ENCODE measurements at places on chromosomes 5 and 9.

- no peak for DNase-seq
Observed at GRCh38 chr5:66849803-66850202, 253.6 kb downstream of the MAST4 start.

- DNase-seq, result no peak
Observed at GRCh38 chr5:169011009-169011408, 289.9 kb downstream of the SLIT3 start.

- no peak for DNase-seq
Observed at GRCh38 chr5:43041669-43042175, 1.6 kb upstream of the ANXA2R start.

- DNase-seq, result no peak
Observed at GRCh38 chr5:92850886-92851285, 730.1 kb downstream of the NR2F1-AS1 start.

DNA sequence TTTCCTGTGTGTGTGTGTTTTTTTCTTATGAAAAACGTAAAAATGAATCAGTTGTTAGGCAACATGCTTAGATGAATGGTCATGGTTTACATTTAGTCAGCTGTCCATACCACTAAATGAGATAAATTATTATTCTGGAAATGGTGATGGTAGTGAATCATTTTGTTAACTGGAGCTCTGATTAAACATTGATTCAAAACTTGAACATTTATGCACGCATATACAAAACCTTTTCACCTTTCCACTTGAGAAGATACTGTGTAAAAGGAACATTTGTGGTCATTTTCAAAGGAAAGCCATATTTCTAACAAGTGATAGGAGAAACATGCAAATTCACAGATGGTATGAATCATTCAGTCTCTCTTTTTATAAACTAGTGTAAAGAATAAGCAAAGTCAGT is 162.0 kb downstream of the SLC25A46 start:
- no peak for DNase-seq

GRCh38 chr5:174694611-174695010 is 29.8 kb upstream of the MSX2 start:
- DNase-seq, result no peak

- no peak for DNase-seq
Observed at GRCh38 chr5:146788898-146789297, 89.7 kb downstream of the PPP2R2B start.

DNA sequence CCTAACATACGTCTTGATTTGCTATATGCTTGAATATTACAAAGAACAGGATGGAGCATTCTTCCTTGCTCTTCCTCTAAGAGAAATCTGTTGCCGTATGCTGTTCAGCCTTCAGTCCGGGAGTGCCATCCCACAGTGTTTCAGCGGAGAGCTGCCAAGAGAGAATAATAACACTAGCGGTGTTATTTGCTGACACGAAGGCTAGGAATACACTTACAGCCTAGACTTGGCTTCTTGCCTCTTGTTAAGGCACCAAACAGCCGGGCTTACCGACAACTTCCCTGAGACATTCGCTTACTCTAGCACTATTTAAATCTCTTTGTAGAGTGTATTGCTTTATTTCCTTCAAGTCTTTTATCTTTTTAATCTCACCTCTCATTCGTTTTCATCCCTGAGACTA is 31.4 kb downstream of the KCTD16 start:
- DNase-seq, result no peak

GRCh38 chr5:55544341-55544740 is 9.6 kb upstream of the PLPP1 start:
- DNase-seq, result no peak

- no peak for DNase-seq
Observed at GRCh38 chr9:73294336-73294735, 142.7 kb downstream of the ANXA1 start.

DNA sequence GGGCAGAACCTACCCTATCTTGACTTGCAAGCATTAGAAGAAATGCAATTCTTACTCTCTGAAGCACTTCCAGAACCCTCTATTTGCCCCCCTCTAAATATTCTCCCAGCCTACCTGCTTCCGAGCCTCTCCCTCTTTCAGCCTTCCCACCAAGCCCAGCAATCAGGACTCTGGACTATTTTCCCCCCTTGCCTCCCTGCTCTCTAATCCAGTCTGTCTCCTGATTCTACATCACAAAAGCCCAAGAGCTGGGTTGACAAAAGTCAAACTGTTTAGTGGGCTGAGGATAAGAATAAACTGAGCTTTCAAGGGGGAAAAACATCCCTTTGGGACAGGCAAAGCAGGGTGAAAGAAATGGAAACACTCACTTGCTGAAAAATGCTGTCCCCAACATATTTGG is 123.2 kb upstream of the KIF2A start:
- DNase-seq, result no peak

DNA sequence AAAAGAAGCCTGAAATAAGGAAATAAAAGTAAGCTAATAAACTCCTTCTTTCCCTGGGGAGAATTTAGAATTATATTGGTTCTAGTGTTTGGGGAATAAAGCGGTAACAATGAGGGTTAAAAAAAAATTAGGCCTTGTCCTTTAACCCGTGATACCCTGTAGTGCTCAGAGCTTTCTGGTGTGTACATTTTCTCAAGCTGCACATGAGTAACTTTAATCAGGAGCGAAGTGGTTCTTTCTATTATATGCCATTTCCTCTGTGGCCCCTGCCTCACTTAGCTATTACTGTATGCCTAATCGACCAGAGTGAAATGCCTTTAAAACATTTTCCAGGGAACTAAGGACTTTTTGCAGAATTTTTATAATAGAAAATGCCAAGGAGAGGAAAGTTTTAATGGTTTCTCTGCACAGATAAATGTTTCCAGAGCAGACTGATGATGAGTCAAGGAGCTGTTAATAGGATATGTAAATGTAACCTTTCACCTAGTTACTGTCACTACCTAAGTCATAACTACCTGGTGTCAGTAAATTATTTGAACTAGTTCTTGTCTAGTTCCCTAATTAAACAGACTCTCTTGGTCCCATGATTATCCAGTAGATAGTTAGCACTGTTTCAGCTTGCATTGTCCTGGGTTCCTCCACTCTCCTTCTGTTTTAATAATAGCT is 7.6 kb downstream of the PAM start:
- DNase-seq, result no peak

- DNase-seq, result no peak
Observed at GRCh38 chr5:87116825-87117512, 150.7 kb upstream of the RASA1 start.

DNA sequence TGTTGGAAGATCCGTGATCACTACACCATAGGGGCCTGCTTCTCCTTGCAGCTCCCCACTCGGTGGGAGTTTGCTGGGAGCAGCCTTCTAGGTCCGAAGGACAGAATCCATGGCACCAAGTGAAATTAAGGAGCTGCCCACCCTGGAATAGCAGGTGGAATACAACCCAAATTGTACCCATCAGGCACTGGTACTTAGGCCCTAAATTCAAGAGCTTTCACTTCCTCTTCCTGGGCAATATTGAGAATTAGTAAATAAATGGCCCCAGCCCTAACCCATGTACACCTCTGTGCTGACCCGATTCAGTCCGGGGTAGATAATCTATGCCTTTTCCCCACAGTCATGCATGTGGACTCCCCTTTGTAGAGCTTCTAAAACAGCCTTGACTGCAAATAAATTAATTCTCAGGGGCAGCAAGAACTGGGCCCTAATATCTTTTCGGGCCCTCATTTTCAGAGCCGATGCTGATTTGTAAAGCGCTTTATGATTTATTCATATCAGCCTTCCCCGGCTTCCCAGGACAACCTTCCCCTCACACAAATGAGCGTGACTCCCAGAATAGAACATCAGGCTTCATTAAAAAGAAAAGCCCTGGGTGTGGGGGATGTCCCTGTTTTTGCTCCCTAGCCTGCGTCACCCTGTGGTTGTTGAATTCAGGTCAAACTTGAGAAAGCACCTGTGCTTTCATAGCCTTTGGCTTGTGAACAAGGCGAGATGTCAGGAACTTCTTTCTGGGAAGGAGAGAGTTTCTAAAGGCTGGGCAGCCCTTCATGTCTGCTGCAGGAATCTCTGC is 126.1 kb upstream of the TBC1D2 start:
- DNase-seq, result no peak

GRCh38 chr5:176796411-176796810 is 13.9 kb upstream of the UNC5A start:
- DNase-seq, result no peak

DNA sequence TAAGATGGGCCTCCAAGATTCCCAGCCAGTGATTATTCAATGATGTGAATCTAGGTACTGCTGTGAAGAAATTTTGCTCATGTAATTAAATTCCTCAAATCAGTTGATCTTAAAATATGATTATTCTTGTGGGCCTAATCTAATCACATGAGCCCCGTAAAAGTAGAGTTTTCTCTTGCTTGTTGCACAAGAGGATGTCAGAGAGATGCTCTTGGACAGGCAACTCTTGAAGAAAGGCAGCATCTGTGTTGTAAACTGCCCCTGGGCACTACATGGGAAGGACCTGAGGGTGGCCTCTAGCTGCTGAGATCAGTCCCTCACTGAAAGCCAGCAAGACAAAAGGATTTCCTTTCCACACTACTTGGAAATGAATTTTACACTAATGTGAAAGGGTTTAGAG is 132.9 kb downstream of the TRPM3 start:
- no peak for DNase-seq

All from activated B cell treated with CpG ODN at 0.5 μM for 24 hours (primary cell).